ENCODE measurements at places on chromosomes 11 and 22.

DNA sequence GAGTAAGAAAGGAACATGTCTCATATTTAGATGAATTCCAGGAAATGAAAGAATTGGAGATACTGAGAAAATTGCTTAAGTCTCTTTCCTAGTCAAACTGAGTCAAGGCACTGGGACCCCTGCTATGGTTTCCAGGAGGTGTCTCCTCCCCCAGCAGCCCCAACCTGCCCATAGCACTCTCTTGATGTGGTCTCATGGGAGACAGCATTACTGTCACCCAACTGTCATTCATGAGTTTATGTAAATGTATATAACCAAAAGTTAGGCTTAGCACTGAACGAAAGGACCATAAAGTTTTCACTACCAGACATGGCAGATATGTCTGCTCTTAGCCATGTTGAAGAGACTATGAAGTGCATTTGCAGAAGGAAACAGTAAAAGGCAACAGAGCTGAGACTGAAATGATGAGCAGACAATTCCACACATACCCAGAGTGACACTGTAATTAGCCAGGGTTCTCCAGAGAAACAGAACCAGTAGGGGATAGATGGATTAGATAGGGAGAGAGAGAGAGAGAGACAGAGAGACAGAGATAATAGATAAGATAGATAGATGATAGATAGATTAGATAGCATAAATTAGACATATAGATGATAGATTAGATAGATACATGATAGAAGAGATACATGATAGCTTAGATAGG, 328.1 kb downstream of the BRD1 start:
- no peak for DNase-seq

DNA sequence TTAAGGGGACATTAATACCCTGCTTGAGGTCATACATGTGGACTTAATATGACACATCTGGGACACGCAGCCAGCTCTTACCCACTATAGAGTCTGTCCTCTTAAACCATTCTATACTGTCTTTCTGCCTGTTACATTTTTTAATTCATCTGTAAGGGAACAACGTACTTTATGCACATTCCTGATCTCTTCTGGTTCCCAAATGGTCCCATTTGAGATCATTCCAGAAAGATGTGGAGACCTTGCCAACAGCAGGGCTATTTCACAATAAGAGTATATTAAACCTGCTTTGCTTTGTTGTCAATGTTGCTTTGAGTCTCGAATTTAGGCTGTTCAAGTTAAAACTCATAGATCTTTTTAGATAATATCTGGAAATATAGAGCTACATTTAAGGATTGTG, 332.2 kb upstream of the RAG2 start:
- no peak for DNase-seq

DNA sequence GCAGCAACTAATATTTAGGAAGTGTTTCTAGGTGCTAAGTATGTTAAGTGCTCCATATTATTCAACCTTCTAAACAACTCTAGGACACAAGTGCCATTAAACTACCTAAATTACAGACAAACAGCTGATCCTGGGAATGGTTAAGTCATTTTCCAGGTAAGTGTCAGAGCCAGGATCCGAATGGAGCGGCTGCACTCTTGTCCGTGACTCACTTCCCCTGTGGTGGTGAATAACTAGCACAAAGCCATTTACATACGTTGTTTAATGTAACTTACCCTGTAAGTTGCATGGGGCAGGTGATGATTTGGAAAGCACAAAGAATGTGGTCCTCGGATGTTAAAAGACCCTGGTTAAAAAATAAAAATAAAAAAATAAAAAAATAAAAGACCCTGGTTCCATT, 8.8 kb upstream of the PRG2 start:
- no peak for DNase-seq

DNA sequence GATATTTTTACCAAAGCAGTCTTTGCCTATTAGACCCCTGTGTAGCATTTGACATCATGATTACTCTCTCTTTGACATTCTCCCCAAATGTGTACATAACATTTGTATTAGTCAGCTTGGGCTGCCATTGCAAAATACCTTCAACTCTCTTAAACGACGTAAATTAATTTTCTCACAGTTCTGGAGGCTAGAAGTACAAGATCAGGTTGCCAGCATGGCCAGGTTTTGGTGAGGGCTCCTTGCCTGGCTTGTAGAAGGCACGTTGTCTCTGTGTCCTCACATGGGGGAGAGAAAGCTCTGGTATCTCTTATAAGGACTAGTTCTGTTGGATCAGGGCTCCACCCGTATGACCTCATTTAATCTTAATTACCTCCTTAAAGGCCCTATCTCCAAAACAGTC, 12.3 kb upstream of the DLAT start:
- no peak for DNase-seq

- no peak for DNase-seq
These were observed 62.0 kb upstream of the PTPRJ start for GRCh38 chr11:47918370-47918690.

GRCh38 chr11:62567018-62567633, 6.6 kb downstream of the EEF1G start:
- DNase-seq, result no peak

DNA sequence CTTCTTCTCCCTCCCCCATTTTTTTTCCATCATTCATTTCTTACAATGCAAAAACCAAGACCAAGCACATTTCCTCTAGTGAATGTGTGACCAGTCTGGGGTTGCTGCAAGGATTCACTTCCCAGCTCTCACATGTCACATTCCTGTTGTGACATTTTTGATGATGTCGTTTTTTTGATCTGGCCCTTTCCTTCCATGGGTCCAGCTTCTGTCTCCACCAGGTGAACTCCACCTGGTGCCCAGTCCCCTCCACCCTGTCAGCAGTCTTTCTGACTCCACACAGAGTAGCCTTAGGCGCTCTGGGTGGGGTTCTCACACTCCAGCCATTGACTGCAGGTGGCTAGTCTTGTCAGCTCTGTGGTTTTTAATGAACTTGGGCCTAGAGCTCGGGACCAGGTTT, 15.6 kb downstream of the PANX1 start:
- no peak for DNase-seq

DNA sequence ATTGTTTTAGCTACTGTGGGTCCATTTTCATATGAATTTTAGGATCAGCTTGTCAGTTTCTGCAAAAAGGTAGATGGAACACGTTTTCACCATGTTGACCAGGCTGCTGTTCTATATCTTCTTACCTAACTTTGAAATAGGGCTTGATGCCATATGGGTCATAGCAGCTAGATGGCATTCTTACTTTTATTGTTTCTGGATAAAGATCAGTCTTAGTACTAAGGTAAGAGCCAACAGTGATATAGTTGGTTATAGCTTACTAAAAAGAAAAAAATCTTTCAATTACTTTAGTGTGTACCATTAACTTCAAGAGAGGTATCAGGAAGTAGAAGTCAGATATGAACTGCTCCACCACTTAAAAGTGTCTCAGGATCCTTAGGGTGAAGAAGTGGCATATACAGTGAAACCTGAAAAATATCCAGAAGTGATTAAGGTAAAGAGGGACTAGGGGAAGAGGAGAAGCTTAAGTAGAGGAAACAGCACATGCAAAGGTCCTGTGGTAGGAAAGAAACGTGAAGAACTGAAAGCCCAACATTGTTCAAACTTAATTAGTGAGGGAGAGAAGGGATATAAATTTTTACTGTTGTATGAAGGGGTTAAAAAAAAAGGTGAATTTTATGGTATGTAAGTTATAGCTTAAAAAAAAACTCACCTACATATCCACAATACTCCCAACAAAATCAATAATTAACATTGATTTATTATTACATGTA, 59.9 kb upstream of the B3GNT6 start:
- no peak for DNase-seq

DNA sequence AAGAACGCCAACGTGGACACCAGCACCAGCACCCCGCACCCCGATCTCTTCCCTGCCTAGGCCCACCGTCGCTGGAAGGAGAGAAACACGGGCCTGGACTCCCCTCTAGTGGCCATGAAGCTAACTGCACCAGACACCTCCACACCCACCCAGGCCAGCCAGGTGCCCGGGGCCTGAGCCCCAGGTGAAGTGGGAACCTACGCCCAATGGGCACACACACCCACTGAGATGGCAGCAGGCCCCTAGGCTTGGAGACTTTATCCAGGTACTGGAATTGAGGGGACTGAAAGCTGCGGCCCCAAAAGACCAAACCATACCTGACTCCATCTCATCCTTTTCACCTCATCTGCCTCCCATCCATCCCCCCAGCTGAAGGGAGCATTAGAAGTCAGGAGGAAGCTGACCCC, 81.0 kb downstream of the BUD13 start:
- peak; percentile 11 for DNase-seq

DNA sequence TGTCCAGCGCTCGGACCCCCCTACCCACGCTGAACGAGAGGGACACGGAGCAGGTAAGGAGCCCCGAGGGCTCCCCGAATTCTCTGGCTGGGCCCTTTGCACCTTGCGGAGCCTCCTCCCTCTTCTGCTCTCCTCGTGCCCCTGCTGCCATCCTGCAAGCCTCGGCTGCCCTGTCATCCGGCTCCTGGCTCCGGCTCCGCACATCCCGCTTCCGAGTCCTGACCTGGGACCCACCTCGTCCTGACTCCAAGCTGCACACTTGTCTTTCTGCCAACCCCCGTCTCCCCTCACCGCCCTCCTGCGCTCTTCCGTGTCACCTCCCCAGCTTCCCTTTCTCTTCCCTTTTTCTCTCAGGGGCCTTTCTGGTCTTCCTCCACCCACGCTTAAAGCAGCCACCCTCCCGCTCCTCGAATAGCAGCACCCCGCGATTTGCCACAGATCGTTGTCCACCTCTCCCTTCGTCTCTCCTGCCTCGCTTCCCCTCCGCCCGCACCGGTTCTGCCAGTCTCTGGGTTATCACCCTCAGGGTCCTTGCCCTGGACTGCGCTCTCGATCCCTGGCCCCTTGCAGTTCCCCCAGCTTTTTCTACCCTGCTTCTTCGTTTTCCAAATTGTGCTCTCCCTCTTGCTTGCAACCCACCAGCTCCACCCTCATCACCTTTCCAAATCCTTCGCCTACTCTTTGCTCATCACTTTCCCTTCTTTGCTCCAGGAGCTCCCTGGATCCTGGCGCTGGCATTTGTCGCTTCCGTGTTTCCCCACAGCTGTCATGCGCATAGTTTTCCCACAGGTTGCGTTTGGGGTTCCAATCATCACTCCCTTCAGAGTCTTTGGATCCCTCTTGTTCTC, 822 bp downstream of the MARK2 start:
- DNase-seq, result no peak

GRCh38 chr11:102110761-102111010, 439 bp downstream of the YAP1 start:
- DNase-seq, result no peak

GRCh38 chr22:46730568-46731245, 7.3 kb downstream of the CERK start:
- no peak for DNase-seq

- no peak for DNase-seq
These were observed 1.1 kb downstream of the NEAT1 start for GRCh38 chr11:65423516-65424204.

DNA sequence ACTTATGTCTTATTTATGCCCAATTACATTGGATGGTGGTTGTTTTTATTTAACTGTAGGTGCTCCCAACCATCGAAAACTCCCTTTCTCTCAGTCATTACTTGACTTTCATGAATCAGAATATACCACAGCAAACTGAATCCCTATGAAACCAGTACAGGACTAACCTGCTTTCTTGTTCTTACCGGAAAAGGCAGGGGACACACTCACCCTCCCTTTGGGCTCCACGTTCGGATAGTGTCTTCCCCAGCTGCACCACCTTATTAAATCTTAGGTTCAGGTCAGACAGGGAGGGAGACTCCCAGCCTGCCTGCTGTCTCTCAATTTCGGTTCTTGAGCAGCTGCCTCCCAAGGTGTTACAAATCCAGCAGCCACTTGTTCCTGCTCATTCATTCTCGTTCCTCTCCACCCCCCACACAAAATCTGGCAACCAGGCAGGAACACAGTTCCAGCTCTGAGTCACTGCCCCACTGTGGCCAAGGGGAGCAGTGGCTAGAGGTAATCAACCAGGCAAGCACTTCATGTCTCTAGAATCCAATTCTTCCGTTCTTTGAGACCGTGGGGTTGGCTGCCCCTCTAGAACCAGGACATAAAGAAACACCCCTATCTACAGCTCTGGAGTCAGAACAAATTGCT, 133.0 kb downstream of the PLEKHA7 start:
- DNase-seq, result no peak

DNA sequence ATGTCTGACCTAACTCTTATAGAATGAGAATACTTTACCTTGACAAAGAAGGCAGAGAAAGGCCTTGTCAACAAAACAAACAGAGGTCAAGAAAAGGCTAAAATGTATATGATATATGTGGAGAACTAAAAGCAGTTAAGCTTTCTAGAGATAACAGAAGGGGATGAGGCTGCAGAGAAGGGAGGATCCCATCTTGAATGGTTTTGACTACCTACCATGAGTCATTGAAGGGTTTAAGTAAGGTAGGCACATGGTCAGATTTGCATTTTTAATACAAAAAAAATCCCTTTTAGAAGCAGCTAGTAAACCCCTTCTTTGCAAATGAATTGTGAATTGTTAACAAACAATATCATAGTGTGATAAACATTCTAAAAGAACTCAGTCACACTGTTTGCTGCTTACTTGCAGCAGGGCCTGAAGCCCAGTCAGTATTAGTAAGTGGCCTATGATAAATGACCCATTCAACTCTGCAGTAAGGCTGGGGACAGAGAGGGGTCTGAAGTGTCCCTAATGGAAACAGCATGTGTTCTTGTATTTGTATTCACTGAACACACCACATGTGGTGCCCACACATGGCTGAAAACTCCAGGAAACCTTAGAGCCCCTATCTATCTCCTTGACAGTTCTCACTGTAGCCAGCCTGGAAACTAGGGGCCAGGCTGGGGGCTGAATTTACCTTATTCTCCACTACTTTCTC, 328.8 kb upstream of the PITPNB start:
- no peak for DNase-seq

DNA sequence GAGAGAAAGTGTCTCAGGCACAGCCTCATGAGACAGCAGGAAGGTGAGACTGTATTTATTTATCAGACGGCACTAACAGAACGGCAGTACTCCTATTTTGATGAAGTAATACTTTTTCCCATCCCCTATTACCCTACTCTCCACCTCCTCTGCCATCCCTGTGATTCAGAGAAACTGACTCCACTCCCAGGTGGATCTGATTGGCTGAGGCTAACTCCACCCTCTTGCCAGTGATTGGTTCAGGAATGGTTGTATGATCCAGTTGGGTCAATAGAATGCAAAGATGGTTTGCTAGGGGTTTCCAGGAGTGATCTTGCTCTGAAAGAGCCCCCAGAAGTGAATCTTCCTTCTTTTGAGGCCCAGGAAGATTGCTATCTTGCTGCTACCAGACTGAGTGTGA, 65.9 kb upstream of the RCN1 start:
- no peak for DNase-seq

GRCh38 chr11:55106391-55106790, 155.6 kb upstream of the TRIM48 start:
- no peak for DNase-seq

DNA sequence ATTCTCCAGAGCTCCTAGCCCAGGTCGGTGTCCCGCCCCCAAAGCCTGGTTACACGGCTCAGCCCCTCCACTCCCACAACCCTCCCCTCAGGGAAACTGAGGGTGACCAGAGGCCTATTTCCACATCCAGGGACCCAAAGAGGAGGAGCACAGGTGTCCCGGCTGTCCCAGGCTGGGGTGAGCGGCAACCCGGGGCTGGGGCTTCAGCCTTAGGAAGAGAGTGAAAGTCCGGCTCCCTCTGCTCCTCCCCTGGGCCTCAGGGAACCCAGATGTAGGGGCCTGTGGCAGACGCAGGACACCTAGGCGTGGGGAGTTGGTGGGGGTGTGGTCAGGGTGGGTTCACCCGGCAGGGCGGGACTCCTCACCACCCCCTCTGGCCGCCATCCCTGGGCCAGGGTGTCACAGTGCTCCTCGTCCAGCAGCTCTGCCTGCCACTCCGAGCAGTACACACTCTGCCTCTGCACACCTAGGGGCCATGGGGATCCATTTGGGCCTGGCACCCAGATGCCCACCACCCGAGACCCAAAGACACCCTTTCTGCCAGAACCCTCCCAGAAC, 63.1 kb downstream of the ARFGAP3 start:
- no peak for DNase-seq
